ENCODE measurements at places on chromosomes 6 and 20.

DNA sequence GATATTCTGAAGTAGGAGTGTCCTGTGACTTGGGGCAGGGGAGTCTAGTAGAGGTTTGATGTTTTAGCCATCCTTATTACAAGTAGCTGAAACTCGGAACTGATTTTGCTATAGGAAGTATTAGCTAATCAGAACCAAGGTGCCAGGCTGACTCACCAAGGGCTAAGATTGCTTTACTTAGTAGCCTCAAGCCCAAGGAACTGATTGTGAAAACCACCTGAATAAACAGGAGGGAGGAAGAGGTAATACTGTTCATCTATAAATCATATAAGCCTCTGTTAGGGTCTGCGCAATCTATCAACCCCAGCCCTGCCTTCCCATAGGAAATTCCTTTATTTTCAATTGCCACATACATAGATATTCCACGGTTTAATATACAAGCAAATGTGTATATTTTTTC, 54.4 kb downstream of the GNAS start:
- DNase-seq, result peak; percentile 54

GRCh38 chr6:114281496-114281895, 61.3 kb downstream of the HS3ST5 start:
- DNase-seq, result no peak

- DNase-seq, result peak; percentile 68
Measured at GRCh38 chr6:168061269-168062210, 17.5 kb downstream of the FRMD1 start.

GRCh38 chr6:1503811-1504210, 105.9 kb upstream of the FOXC1 start:
- no peak for DNase-seq

DNA sequence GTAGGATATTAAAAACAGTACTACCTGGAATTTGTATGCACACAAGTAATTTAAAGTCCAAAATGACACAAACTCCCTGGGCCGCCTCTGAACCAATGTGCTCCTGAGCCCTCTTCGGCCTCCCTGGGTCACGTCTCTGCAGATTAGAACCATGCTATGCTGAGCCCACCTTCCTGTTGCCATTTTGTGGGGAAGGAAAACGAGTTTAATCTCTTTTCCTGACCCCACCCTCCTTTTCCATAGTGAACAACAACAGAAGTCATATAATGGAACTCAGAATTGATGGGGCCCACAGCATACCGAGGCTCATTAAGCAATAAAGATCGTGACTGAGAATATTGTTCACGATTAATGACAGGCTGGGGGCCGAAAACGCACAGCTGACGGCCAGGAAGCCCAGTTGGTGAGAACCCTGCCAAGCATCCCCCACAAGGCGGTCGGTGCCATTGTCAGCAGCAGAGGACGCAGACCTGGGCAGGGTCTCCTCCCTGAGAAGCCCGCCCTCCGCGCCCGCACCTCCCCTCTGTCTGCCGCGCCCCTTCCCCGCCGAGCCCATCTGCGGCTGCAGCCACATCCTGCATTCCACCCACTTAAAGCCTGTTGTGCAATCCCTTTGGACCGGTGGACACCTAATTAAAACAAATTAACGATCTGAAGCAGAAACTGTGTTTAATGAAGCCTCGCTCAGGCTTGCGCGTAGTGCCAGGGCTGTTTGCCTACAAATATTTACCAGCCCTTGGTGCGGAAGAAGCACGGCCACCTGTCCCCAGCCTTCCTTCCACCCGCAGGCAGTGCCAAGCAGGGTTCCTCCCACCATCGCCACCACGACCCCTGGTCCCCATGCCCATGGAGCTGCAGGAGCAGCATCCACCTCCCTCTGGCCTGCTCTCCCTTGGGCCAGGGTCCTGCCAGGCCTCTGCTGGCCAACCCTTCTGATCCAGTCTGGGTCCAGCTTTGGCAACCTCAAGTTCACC, 68.1 kb downstream of the DLL1 start:
- DNase-seq, result no peak

DNA sequence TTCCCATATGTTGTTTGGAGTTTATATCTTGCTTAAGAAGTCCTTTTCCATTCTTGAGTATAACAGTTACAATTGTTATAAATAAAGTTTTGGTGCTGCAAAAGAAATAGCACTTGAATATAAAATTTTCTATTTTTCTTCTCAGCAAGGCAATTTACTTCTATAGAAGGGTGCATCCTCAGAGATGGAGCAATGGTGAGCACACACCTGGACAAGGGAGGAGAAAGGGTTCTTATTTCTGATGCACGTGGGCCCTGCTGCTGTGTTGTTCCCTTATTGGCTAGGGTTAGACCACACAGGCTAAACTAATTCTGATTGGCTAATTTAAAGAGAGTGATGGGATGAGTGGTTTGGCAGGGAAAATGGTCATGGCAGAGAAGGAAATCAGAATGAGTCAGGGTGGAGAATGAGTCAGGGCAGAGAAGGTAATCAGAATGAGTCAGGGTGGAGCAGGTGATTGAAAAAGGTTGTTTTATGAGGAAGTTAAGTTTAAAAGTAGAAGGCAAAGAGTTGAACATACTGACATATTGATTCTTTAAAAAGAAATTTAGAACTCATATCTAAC, 38.0 kb downstream of the CST8 start:
- DNase-seq, result no peak

- no peak for DNase-seq
Measured at GRCh38 chr20:2330090-2330695, 34.4 kb downstream of the TGM3 start.

- DNase-seq, result no peak
Measured at GRCh38 chr6:163945808-163946207, 531.3 kb downstream of the QKI start.

DNA sequence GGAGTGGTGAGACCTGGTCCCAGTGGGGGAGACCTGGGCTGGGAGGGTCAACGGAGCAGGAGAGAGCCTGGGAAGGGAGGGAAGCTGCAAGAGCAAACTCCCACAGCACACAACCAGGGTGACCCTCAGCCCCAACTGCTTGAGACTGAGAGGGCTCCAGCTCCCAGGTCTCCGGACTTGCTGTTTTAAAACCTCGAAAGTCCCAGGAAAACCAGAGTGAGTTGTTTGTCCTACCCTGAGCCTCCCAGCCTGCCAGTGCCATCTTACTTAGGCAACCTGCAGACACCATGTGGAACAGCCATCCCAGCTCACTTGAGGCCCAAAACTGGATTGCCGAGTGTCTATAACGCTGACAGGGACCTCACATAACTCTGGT, 4.8 kb upstream of the NTSR1 start:
- DNase-seq, result no peak

GRCh38 chr20:50745634-50746137, 14.3 kb downstream of the PARD6B start:
- DNase-seq, result no peak

GRCh38 chr6:16109659-16110305, 19.1 kb upstream of the MYLIP start:
- DNase-seq, result no peak

DNA sequence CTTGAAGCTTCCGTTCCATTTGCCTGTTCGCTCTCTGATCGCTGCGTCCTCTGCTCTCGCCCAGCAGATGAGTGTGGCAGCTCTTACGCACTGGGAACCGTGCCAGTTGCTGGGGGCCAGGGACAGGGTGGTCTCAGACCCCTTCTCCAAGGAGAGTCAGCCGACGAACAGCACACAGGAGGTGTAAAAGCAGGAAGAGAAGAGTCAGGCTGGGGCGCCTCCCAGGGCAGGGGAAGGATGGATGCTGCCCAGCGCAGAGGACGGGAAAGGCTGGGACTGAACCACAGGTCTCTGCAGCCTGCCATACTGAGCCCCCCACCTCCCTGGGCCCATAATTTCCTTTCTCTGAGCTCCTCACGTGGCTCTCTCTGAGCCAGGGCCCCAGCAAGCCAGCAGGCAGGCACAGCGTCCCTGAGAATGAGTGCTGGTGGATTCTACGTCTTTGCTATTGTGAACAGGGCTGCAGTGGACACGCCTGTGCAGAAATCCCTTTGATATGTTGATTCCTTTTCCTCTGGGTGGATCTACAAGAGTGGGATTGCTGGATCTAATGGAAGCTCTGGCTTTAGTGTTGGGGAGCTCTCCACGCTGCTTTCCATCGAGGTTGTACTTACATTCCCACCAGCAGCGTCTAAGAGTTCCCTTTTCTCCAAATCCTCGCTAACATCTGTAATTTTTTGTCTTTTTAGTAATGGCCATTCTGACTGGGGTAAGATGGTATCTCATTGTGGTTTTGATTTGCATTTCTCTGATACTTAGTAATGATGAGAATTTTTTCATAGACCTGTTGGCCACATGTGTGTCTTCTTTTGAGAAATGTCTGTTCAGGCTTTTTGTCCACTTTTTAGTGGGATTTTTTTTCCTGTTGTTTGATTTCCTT, 104.1 kb downstream of the PSMB1 start:
- DNase-seq, result no peak

DNA sequence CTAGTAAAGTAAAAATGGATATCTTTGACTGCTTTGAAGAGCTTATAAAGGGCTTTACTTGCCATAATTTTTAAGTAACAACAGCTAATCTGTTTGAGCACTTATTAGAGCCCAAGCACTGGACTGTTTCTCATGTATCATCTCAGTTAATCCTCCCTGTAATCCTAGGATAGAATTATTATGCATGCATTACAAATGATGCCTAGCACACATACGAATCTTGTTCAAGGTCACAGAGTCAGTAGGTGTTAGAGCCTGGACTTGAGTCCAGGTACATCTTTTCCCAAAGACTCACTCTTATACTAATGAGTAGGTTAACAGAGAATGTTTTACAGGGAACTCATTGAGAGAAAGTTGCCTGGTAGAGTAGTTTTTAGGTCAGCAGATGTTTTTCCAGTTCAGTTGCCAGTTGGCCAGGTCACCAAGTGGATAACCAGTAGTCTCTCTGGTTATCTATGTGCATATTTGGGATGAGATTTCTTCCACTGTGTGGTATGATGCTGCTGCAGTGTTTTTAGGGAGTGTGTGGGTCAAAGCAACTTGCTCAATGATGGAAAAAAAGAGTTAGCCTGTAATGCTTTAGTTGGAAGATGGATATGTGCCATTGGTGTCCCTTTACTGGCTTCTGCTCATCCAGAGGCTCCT, 32.3 kb upstream of the LAMA4 start:
- DNase-seq, result no peak

GRCh38 chr20:34249291-34249690, 8.1 kb downstream of the ASIP start:
- DNase-seq, result no peak

DNA sequence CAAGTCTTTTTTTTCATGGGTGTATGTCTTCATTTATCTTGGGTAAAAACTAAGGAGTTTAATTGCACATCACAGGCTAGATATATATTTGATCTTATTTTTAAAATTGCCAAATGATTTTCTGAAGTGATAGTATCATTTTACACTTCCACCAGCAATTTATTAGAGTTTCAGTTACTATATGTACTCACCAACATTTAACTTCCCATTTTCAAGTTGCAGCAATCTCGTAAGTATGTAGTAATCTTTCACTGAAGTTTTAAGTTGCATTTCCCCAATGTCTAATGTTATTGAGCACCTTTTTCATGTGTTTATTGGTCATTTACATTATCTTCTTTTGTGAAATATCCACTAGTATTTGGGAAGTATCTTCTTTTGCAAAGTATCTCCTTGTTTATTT, 277.4 kb upstream of the CNR1 start:
- DNase-seq, result no peak

GRCh38 chr6:87421576-87421975, 13.8 kb downstream of the CFAP206 start:
- DNase-seq, result no peak

- DNase-seq, result peak; percentile 13
Measured at GRCh38 chr20:20327746-20328145, 40.2 kb upstream of the INSM1 start.

DNA sequence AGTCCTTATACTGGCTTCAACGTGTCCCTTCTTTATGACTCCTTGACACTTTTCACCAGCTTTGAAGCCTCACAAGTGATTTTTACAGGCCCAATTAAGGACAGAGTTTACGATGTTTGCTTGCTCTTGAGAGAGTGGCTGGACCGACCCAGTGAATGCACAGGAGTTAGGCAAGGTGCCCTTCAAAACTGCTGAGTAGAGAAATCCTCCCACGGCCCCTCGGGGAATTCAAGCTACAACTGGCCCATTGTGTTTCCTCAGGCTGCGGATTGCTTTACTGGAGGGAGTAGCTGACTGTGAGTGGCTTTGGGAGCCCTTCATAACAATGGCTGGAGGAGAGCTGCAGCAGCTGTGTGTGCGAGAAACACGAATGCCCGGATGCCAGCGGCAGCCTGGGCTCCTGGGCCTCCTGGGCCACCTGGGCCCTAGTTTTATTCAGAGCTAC, 50.0 kb downstream of the SGK1 start:
- DNase-seq, result no peak

GRCh38 chr6:22313796-22314195, 17.0 kb upstream of the PRL start:
- DNase-seq, result no peak

DNA sequence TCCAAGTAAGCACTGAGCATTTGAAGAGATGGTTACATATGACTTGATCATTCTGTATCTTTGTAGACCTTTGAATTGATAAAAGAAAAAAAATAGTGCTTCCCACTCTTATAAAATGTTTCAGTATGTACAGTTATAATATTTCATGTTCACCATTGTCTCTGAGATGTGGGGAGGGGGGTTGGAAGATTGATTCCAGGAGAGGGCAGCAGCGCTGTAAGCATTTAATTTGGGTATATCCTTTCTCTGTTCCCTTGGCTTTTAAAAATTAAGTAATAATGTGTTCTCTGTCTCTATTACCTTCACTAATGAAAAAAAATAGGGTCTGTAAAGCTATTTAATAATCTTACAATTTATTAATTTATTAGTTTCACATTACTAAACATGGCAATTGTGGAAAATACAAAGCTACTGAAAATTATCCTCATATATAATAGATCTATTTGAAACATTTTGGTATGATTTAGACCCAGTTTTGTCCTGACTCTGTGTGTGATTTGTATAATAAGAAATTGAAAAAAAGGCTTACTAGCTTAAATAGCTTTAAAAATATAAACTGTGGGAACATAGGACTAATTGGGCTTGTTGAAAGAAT, 341.2 kb downstream of the CDKAL1 start:
- DNase-seq, result no peak

DNA sequence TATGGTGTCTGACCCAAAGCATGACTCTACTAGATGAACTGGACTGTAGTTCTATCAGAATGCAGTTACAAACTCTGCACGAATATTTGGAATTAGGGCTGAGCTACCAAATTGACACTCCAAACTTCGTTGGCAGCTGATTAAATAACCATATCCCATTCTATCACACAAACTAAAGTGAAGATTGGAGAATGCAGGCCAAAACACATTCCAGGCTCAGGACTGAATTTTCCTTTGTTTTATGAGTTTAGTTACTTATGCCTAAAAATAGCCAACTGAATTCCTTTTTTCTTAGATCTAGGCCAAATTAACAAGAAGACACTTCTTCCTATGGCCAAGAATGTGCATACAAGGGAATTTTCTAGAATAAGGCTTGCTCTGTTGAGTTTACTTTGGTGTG, 9.7 kb upstream of the KIAA0408 start:
- no peak for DNase-seq

DNA sequence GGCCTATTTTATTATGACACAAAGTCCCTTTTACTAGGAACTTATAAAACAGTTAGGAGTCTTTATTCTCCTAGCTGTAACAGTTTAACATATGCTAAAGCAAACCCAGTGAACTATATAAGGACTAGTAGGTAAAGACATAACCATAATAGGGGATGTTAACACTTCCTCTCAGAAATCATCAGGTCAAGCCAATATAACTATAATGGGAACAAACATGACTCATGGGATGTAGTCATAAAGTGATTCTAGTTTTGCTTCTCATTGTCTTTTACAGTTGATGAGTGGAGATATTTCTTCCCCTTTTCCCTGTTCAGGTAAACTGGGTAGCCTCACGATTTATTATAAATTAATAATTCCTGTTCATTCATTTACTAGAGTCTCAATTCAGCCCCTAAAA, 9.7 kb downstream of the PTCHD4 start:
- no peak for DNase-seq

- DNase-seq, result no peak
Measured at GRCh38 chr6:16591396-16592222, 169.7 kb downstream of the ATXN1 start.

Data from RPMI8226 (cell line).